ENCODE measurements at places on chromosomes 11 and 22.

- DNase-seq = no peak
These were observed 347.3 kb upstream of the RAG2 start for GRCh38 chr11:36945384-36945783.

- DNase-seq = no peak
These were observed 9.0 kb downstream of the GNAZ start for GRCh38 chr22:23079240-23079768.

GRCh38 chr22:41842996-41843970 is 10.4 kb downstream of the SREBF2 start:
- DNase-seq = no peak

DNA sequence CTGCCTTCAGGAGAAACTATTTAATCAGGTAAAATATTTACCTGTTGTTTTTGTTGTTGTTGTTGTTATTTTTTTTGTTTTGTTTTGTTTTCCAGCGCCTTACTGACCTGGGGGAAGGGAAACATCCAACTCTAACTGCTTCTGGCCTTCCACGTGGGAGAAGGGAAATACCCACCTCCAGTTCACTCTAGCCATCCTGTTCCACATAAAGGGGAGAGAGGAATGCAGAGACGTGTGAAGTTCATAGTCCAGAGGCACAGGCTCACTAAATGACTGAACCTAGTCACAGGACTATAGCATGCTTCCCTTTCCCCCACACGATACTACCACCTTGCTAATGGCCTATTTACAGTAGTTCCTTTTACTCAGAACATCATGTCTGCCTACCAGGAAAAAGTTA is 72.4 kb upstream of the VSTM5 start:
- DNase-seq = no peak

- DNase-seq = no peak
These were observed 8.6 kb downstream of the REXO2 start for GRCh38 chr11:114447892-114448291.

- no peak for DNase-seq
These were observed 33.5 kb downstream of the NFRKB start for GRCh38 chr11:129861702-129862522.

GRCh38 chr11:97140885-97141494 is 751.2 kb downstream of the JRKL start:
- DNase-seq = no peak

DNA sequence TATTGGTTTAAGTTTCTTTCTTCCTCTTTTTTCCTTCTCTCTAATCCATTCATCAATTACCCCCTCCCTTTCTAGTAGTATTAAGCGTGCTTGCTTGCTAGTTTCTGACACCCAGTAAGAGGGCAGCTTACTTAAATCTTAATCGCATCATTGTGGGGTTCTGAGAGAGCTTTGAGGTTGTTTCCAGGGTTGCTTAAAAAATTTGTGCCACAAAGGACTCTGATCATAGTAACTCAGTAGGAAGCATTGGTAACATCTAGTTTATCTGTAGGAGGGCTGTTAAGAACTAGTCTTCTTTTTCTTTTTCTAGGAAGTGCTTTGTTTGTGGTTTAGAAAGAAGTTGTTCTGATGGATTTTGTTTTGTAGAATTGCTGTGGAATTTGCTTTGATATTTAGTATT is 45.3 kb downstream of the TMEM135 start:
- no peak for DNase-seq
